Kasumi-1 (cell line): ENCODE measurements at places on chromosomes 13 and 19.

GRCh38 chr13:77863144-77863543 is 55.5 kb downstream of the EDNRB start:
- peak; percentile 10 for DNase-seq

DNA sequence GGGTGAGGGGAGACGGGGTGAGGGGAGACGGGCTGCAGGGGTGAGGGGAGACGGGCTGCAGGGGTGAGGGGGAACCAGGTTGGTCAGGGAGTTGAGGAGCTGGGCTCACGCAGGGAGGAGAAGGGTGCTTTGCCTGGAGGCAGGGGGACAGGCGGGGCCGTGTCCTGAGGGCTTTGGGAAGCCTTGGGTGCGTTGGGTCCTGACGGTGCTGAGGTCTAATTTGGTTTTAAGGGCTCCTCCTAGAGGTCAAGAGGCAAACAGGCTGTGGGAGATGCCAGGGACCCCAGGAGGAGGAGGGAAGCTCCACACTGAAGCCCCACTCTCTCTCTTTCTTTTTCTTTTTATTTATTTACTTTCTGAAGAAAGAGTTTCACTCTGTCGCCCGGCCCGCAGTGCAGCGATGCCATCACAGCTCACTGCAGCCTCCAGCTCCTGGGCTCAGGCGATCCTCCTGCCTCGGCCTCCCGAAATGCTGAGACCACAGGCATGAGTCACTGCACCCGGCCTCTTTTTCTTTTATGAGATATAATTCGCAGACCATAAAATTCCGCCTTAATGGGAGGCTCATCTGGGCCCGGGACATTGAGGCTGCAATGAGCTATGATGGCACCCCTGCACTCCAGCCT is 9.3 kb upstream of the MISP start:
- DNase-seq, result peak; percentile 70

- DNase-seq, result no peak
Observed at GRCh38 chr13:27534108-27534980, 84.0 kb upstream of the MTIF3 start.

DNA sequence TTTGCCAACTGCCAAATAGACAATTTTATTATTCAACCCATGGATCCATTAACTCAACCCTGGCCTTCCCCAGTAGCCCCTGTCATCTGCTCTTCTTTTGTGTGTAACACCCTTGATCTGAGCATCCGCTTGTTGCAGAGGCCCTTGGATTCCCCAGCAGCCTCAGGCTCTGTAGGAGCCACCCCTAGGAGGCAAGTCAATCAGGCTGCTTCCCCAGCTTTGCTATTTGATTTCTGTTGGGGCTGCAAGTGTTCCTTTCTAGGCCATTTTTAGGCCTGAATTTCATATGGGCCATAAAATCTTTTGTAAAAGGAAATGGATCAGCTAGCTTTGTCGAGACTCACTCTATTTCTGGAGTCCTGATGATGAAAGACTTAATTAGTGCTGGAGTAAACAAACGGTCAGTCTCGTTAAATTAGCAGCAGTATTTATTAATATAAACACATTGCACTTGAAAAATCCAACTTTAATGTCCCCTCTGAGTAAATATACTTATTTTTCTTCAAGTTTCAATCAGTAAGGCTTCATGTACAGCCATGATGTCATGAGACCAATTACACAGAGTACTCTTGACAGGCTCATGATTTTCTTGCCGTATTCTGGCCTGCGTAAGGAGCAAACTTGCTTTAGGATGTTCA is 105.3 kb downstream of the RGCC start:
- DNase-seq, result no peak

- DNase-seq, result no peak
Observed at GRCh38 chr13:76759877-76760276, 126.3 kb downstream of the KCTD12 start.

DNA sequence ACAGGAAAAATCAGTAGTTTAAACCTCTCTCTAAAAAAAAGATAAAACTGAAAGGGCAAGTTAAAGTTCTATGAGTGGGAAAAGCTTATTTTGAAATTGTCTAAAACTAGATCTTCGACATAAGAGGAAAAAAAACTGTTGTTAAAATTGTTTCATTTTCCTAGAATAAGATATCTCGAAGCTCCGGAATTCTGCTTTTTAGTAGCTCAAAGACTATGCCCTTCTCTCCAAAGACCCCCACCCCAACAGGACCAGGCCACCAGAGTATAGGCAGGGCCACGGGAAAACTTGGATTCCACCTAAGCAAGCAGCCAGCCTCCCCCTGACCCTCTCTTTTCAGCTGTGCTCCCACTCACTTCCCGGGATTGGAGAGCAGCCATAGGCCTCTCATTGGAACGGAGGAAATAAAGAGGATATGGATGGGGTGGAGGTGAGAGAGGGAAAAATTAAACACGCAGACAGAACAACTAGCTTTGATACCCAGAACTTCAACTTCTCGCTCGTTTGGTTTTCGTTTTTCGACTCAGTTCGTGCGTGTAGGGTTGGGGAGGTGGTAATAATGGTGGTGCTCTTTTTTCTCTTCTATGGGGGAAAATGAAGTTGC is 3.0 kb downstream of the POU4F1 start:
- no peak for DNase-seq

DNA sequence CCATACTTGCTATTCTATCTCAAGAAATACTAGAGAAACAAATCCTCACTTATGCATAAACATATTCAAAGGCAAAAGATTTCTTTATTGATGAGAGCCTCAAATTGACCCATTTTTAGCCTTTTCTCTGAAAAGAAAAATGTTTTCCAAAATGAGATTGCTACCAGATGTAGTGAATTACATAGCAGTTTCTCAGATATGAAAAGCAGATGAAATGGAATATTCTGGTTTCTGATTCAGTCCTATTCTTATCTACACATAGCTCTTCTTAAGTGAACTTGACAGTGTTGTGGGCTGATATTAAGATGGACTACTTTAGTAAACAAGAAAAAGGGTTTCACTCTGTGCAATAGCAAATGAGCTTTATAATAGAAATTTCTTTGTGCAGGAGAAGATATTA is 183.5 kb downstream of the DNAJC15 start:
- no peak for DNase-seq

DNA sequence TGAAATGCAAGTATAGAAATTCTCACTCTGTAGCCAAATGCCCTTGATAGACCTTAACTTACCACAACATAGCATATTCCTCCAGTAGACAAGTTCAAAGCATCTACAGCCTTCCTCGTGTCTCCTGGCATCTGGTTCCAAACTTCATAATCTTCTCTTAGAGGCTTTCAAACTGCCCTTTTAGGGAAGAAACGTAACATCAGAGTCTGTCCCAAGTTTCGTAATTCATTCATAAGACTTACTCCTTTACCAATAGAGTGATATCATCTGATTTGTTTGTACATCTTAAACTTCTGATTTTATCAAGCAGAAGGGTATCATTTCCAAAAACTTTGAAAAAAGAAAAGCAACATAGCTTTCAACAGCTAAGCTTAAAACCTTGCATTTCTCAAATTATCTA is 137.4 kb downstream of the SPRY2 start:
- no peak for DNase-seq

DNA sequence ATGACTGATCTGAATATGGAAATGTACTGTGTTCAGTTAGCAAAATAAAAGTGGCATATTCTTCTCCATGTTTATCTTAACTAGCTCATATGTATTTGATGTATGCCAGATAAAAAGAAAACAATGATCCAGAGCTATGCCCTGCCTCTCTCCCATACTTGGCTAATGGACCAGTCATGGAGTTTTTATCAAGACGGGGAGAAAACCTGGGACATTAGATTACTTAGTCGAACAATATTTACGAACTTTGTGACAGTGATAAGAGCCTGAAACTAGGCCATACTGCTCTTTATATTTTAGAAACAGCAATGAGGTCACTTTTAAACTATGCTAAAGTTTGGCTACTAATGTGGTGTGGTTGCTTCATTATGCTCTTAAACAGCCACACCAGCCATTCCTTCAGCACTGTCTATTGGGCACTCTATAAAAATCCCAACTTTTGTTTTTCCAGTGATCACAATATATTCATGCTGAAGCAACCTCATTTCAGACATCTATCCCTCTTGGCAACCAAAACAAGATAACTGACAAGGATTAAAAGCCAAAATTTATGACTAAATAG is 265.0 kb downstream of the FGF14 start:
- DNase-seq, result no peak

- no peak for DNase-seq
Observed at GRCh38 chr13:96130818-96131340, 41.0 kb downstream of the HS6ST3 start.

DNA sequence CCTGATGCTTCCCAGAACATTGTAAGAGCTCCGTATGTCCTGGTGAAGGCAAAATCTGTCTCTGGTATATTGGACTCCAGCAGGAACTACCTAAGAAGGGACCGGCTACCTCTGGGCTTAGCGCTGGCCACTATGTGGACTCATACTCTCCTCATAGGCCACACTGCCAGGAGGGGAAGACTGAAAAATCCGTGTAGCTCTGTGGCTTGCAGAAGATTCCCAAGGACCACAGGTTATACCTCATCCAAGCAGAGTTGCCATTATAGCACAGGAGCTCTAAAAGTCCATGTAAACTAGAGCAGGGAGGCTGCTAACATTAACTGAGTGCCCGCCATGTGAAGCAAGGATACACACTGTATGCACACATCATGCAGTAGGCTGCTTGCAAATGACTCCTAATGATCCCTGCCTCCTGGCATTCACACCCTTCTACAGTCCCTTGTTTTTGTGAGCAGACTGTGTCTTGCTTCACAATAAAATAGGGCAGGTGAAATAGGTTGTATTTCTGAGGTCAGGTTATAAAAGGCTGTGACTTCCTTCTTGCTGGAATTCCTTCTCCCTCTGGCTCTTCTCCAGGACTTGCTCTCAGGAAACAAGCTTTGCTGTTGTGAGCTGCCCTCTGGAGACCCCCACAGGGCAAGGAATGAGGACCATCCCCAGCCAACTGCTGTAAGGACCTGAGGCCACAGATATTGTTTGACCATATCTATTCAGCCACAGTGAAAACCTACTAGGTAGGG is 192.6 kb upstream of the UBL3 start:
- no peak for DNase-seq

GRCh38 chr19:18468517-18468916 is 30.6 kb upstream of the ISYNA1 start:
- no peak for DNase-seq

DNA sequence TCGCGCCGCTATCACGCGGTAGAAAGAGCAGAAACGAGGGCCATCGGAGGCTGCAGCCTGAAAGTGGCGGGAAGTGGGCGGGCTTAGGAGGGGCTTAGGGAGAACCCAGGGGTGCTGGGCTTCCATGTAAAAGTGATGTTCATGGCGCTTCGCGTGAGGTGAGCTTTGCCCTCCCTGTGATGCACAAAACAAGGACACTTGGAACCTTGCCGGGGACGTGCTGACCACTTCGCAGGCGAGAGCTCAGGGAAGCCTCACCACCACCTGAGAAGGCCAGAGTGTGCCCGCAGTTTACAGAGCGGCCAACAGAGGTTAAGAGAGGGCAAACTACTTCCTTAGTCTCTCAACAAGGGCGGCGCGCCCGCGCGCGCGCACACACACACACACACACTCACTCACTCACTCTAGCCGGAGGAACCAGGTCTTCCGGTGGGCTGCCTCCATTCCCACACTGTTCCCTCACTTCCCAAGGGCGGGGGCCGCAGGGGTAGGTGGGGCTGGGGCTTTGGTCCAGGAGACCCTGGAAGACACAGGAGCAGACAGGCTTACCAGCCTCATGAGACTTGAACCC is 651 bp downstream of the GAPDHS start:
- peak; percentile 2 for DNase-seq

- no peak for DNase-seq
Observed at GRCh38 chr19:7905268-7905667, 1.6 kb downstream of the MAP2K7 start.

- DNase-seq, result no peak
Observed at GRCh38 chr13:106534639-106535551, 567 bp downstream of the EFNB2 start.

- DNase-seq, result no peak
Observed at GRCh38 chr19:49986354-49986753, 25.4 kb upstream of the SIGLEC11 start.

- no peak for DNase-seq
Observed at GRCh38 chr19:47719047-47719859, 6.0 kb downstream of the EHD2 start.

GRCh38 chr19:50415661-50416033 is 3.1 kb upstream of the SPIB start:
- DNase-seq, result peak; percentile 54

DNA sequence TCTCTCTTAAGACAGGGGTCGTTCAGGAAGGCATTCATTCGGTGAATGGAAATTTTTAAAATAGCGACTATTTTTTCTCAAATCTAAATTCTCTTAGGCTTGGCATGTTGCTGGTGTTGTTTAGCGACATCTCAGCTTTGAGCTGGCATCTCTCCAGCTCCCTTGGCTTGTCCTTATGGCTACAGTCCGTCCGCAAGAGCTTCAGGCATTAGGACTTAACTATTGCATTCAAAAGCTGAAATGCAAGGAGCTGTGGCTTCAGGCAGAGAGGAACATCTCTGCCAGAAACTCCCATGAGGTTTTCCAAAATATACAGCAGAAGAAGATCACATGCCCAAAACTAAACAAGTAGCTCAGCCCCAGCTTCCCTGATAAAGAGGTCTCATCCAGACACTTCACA is 578.5 kb downstream of the EFNB2 start:
- DNase-seq, result no peak

GRCh38 chr19:45150751-45151281 is 10.0 kb downstream of the NKPD1 start:
- DNase-seq, result no peak

DNA sequence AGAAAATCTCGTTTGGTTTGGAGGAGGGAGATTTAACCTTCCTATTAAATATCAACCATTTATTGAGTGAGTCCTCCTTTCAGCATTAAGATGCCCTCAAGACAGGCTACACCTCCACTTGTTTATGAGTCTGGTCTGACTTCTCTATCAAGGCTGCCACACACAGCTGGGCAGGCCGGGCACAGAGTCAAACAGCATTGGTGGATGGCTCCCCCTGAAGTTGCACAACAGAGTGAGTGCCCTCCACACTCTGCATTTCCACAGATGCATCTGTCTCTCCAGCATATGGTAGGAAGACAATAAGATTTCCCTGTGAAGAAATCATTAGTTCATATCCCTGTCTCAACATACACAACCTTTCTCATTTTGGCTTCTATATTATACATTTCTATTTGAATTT is 31.4 kb downstream of the PHF11 start:
- no peak for DNase-seq

GRCh38 chr19:14540741-14541525 is 11.5 kb downstream of the TECR start:
- peak; percentile 27 for DNase-seq

DNA sequence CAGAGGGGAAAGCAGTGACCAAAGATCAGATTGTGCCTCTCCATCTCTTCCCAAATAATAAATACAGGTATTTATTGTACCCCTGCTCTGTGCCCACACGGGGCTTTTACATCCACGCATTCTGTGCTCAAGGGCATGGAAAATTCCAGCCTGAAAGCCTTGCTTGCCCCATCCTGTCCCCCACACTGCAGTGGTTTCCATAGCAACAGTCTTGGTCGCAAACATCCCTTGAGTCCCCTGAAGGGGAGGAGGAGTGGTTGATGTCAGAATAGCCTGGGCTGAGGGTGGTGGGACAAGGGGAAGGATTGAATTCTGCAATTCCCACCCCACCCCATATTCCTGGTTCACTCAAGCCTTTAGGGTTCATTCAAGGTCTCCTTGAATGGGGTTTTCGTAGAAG is 41.0 kb upstream of the USP29 start:
- DNase-seq, result no peak

- no peak for DNase-seq
Observed at GRCh38 chr13:110872034-110872767, 42.7 kb downstream of the ANKRD10 start.
